ENCODE measurements at places on chromosomes 6 and 20.

GRCh38 chr6:7193122-7193521 is 85.4 kb downstream of the RREB1 start:
- no peak for DNase-seq

GRCh38 chr6:31573239-31574105 is 1.4 kb downstream of the LTA start:
- DNase-seq = no peak

GRCh38 chr6:12582421-12583110 is 134.0 kb upstream of the PHACTR1 start:
- no peak for DNase-seq

DNA sequence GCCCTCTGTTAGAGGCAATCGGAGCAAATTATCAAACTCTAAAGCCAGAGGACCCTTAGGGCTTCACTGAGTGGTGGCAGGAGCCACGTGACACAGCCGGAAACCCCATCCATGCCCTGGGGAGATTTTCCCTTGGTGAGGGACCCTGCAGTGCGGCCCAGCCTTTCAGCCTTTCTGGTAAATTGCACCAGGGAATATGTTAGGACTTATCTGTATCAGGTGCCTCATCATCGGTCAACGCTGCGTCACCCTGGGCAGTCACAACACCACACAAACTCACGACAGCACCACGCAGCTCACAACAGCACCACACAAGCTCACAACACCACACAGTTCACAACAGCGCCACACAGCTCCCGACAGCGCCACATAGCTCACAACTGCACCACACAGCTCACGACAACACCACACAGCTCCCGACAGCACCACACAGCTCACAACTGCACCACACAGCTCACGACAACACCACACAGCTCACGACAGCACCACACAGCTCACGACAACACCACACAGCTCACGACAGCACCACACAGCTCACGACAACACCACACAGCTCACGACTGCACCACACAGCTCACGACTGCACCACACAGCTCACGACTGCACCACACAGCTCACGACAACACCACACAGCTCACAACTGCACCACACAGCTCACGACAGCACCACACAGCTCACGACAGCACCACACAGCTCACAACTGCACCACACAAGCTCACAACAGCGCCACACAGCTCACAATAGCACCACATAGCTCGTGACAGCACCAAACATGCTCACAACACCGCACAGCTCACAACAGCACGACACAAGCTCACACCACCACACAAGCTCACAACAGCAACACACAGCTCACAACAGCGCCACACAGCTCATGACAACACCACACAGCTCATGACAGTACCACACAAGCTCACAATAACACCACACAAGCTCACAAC is 199.0 kb downstream of the DLL1 start:
- DNase-seq = no peak

- no peak for DNase-seq
Measured at GRCh38 chr20:62782893-62783278, 13.4 kb upstream of the MRGBP start.
